ENCODE measurements at places on chromosomes 16 and 17.

DNA sequence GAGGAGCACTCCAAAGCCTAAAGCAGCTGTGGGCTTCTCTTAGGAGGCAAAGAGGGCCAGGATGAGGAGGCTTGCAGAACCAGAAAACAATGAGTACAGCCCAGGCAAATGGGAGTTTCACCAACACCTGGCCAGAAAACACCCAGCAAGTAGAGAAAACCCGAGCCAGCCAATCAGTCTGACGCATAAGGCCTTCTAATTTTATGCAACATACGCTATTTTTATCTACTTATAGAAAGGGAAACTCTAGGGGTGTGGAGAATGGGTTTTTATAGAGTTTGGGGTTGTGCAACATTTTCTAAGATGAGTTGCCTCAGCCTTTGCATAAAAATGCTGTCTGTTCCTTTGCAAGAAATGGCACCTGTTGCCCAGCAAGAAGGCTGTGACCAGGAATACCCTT lies 529.0 kb upstream of the CDH5 start:
- no peak for DNase-seq

- DNase-seq, result no peak
Observed at GRCh38 chr16:57858635-57859034, 56.3 kb upstream of the KIFC3 start.

DNA sequence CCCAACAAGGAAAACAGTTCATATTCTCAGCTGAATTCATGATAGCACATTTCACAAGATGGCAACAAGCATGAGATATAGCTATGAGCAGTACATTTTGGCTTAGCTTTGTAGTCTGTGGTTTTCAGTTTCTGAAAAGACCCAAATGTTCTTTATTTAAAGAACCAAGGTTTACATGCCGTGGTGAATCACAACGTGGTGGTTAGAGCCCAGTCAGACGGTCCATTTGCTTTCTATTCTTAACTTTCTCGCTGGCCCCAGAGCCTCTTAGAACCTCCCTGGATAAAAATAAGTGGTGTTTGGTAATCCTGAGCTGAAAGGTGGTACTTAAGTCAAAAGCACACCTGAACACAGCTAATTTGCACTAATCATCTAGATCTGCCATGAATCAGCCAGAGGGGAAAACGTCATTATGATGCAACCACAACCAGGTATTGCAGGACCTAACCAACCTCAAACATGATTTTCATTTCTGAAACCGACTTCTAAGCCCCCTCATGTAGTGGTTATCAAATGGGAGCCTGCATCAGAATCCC lies 18.6 kb upstream of the HAPSTR1 start:
- peak; percentile 51 for DNase-seq

GRCh38 chr17:18994631-18995030 lies 9.9 kb downstream of the FAM83G start:
- no peak for DNase-seq

DNA sequence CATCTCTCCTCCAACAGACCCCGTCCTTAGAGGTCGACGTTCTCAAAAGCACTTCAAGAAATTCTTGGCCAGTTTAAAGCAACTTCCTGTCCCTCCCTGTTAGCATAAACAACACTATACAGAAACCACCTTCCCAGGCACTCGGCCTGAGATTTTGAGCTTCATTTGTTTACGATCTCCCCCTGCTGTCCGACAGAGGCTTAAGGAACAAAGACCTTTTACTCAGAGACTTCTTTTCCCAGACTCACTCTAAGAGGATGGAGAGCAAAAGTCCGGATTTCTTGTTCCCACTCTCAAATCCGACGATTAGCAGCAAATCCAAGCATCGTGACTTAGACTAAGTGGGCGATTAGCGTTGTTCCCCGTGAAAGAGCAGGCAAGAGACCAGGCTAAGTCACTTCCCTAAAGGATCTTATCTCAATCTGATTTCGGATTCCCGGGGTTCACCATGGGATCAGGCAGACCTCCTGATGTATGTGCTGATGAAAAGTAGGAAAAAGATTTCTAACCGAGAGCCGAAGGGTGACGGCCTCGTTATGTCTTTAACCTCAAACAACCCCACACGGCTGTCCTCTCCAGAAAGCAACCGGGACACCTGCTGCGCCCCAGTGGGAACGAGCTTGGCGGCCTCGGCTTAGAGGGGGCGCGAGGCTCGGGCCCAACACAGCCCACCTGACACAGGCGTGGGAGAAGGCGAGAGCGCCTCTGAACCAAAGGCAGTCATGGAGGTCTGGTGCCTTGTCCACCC lies 598 bp downstream of the INPP5K start:
- no peak for DNase-seq

DNA sequence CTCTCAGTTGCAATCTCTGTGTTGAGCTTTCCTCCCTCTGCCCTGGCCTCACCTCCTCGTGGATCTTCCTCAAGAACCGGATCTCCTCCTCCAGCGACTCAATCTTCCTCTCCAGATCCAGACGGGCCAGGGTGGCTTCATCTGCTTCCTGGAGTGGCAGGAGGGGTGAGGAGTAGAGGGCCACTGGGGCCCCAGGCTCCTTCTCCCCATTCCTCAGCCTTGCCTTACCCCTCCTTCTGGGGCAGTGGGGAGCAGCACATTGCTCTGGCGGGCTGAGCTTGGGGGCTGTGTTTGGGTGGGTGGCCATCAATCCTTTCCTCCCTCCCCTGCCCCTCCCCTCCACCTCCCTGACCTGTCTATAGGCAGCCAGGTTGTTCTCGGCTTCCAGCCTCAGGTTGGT lies 1.6 kb downstream of the GFAP start:
- no peak for DNase-seq

- DNase-seq, result no peak
Observed at GRCh38 chr16:79664407-79664806, 63.9 kb upstream of the MAF start.

GRCh38 chr17:41659427-41660212 lies 29.1 kb upstream of the EIF1 start:
- no peak for DNase-seq

GRCh38 chr17:53273126-53273525 lies 549.6 kb upstream of the KIF2B start:
- DNase-seq, result no peak

- no peak for DNase-seq
Observed at GRCh38 chr17:75750661-75751423, 14.2 kb downstream of the GALK1 start.

DNA sequence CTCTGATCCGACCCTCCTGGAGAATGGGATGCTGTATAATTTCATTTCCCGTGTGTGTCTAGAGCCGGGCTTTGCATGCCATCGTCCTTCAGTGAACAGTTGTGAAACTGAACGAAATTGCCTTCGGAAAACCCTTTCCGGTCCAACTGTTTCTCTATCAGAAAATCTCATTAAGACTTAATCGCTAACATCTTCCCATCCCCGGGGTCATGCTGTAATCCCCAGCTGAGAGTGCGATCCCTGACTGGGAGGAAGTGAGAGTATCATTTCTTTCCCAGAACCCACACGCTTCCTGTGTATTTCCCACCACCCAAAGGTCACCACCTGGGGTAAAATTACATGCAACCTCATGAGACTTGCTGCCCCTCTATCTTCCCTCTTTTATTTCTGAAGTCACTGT lies 75.6 kb upstream of the RBFOX1 start:
- no peak for DNase-seq

GRCh38 chr16:83706394-83706793 lies 101.4 kb upstream of the HSBP1 start:
- no peak for DNase-seq

DNA sequence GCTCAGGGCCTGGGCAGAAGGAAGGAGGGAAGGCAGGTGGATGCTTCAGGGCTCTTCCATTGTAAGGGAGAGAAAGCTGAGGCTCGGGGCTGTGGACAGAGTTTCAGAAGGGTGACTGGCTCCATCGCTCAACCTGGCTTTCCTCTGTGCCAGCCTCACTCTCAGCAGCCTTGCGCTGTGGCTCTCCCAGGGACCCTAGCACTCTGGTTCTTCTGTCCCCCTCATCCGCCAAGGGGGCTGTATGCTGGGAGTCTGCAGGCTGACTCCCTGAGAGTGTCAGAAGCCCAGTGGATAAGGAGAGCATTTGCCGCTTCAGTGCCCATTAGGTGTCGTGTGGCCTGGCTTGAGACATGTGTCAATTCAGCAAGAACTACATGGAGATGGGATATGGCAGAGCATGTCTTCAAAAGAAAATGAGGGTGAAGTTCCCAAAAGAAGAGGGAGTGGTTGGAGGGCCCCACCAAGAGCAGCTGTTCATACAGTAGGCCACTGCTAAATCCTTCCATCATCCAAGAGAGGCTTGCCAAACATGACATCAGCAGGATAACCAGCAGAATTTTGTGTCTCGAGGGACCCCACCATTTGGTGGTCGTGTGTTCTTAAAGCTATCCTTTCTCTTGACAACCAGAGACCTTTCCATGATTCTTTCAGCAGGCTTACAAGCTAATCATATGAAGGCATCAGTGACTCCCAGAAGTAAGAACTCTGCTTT lies 148.2 kb downstream of the IRX5 start:
- no peak for DNase-seq

DNA sequence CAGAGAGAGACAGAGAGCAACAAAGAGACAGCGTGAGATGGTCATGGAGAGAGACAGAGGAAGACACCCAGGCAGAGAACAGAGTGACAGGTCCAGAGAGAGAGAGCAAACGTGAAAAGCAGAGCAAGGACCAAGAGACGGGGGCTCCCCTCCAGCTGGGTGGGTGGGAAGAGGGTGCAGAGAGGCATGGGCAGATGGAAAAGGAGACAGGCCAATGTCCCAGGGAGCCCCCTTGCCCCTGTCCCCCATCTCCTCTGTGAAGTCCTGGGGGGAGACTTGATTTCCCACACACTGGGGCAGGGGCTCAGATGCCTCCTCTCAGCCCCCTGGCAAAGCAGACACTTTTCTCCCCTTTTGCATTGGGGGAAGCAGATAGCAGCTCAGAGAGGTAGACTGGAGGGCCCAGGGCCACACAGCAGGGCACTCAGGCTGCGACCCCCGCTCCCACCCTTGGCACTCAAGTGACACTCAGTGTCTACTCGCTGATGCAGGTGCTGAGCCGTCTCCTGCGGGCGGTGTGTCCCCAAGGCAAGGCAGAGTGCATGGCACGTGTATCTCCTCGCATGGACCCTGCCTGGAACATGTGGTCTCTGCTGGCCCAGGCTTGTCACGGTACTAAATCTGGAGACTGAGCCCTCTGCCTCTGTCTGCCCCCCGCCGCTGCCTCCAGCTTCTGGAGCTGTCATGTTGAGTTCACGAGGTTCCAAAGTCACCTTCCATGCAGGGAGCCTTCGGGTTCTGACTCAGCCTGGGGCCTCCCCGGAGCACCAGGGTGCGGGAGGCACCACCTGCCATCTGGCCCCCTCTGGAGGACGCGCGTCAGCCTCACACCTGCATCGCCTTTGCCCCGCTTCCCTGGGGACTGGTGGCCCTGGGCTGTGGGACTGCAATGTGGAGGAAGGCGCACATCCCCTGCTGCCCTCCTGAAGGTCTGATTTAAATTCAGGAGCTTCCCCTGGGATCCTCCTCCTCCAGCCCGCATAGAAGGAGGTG lies 215.9 kb upstream of the GSE1 start:
- DNase-seq, result peak; percentile 23

GRCh38 chr16:77928096-77928495 lies 94.3 kb upstream of the CLEC3A start:
- DNase-seq, result no peak

GRCh38 chr17:81002409-81003361 lies 11.0 kb downstream of the CHMP6 start:
- peak; percentile 58 for DNase-seq

DNA sequence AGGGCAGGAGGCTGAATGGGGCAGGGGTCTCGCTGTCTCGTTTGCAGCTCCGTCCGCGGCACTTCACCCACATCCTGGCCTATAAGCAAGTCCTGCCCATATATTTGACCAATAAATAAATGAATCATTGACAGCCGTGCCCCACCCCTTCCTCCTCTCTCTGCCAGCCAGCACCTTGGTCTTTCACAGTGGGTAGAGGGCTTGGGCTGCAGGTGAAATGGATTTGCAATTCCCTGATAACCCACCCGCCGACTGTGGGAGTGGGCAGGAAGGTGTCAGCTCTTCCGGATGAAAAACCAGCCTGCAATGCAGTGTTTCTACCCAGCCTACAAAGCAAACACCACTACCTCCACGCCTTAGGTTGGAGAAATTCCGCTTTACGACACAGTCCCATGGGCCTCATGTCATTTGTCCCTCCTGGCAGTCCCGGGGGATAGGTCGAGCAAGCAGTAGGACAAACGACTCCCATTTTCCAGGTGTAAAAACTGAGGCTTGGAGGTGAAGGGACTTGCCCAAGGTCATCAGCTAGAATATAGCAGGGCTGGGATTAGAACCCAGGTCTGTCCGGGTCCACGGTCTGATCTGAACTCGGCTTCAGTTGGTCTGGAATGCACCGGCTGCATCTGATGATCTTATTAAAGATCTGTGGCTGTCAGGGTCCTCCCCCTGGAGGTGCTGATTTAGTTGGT lies 79.0 kb downstream of the ABCC1 start:
- DNase-seq, result no peak

- no peak for DNase-seq
Observed at GRCh38 chr16:9105189-9105588, 13.7 kb downstream of the HAPSTR1 start.

- no peak for DNase-seq
Observed at GRCh38 chr16:10920726-10921427, 21.4 kb downstream of the DEXI start.

GRCh38 chr16:57527610-57528360 lies 8.6 kb downstream of the CCDC102A start:
- DNase-seq, result no peak

- no peak for DNase-seq
Observed at GRCh38 chr16:71943887-71944286, 48.6 kb downstream of the IST1 start.

DNA sequence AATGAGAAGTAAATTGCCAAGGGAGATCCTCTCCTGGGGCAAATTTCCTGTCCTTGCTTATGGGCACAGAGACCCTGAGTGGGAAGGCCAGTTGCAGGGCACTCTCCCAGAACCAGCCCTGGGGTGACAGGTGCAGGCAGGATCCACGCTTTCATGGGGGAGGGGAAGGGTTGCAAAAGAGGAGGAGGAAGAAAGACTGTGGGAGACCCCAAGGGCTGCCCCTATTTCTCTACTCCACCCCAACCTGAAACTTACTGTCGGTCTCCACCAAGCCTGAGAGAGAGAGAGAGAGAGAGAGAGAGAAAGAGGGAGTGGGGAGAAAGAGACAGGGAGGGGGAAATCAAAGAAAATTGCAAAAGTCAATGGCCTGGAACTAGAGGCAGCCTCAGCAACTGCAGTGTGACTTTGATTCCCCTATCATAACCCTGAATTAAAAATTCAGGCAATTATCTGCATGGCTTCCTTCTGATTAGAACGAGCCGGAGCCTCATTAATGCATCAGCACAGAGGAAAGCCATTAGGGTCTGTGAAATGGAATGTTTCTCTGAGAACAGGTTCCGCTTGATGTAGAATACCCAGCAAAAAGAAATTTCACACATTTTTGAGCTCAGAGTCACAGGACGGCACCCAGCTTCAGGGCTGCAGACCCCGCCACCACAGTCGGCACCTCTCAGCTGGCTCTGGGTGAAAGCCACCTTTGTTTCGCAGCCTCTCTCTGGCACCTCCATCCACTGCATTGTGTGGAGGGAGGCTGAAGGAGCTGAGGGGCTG lies 45.1 kb upstream of the HNF1B start:
- no peak for DNase-seq

GRCh38 chr17:55086635-55087058 lies 118.1 kb downstream of the STXBP4 start:
- no peak for DNase-seq

GRCh38 chr17:30545024-30545423 lies 67.8 kb downstream of the GOSR1 start:
- DNase-seq, result no peak

All from NCI-H1436 treated with DMSO at 0.1 percent for 48 hours (cell line).